NCI-H748 treated with DMSO at 0.1 percent for 48 hours (cell line): ENCODE measurements at places on chromosomes 4 and X.

DNA sequence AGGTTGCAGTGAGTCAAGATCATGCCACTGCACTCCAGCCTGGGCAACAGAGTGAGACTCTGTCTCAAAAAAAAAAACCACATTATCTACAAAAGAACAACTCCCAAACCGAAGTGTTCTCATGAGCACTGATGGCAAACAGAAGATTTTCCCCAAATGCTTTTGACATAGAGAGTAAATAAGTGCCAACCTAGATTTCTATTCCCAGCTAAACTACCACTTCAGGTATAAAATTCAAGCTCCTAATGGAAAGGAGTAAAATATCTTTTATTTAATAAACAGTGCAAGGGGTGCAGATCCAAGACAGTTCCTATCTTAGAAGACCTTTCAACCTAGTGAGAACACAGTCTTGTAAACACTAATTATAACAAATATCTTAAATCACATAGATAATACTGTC, 170.3 kb downstream of the TENM3 start:
- no peak for DNase-seq

GRCh38 chrX:112642349-112642748, 37.4 kb downstream of the LHFPL1 start:
- DNase-seq, result peak; percentile 2

- no peak for DNase-seq
Observed at GRCh38 chrX:45783002-45783401, 582.3 kb upstream of the DIPK2B start.

DNA sequence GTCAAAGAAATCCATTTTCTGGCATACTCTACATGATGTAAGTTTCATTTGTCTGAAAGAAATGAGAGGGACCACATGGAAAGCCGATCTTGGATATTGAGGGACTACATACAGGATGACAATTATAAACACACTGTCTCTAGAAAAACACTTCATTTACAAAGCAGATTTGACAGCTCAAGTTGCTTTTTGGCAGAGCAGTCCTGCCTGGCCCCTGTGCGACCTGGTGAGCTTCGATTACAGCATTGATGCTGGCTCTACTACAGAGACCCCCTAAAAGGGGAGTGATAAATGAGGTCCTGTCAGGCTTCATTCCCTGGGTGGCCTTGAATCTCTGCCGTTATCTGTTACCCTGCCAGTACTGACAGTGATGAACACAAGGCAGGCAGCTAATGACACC, 215.2 kb upstream of the NOCT start:
- no peak for DNase-seq

DNA sequence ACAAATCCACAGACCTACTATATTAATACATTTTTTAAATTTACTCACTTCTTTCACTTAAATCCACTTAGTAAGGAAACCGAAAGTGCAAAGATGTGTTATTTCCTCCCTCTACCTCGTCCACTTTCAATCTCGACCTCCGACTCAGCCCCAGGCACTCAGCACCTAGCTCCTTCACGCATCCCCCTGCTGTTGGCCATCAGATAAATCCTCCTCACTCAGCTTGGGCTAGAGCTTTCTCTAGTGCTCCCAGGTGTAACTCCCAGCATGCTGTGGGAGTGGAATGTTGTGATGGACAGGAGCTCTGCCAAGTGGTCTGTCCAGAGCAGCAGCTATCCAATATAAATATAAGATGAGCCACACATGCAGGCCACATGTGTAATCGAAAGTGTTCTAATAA, 26.7 kb upstream of the TEC start:
- no peak for DNase-seq

DNA sequence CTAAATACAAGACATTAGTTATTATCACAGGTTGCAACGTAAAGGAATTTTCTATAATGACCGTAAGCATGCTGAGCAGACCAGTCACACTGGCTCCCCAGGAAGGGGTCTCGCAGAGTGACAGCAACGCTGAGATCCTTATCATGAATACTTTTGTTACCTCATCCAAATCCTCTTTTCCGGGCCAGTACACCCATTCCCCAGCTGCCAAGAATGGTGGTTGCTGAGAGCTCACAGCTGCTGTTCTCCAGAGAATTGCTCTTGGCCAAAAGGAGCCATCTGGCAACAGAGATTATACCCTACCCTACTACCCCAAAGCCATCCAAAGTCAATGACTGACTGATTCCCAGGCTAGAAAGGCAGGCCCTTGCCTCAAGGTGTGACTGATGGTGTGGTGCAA, 91.6 kb downstream of the FUNDC1 start:
- DNase-seq, result no peak

DNA sequence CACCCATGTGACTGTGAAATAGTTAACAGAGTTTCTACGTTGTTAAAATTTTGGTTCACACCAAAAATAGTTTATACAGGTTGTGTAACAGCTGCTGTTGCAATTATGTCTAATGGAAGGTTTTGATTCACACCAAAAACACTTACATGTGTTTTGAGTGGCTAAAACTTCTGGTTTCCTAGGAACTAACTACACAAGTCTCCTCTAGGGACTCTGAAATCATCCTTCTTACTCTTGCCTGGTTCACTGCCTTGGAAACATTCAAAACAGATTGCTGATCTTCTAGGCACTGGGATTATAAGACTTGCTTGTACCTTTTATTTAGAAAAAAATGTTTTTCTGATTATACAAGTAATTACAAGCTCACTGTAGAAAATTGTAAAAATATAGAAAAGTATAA, 14.9 kb upstream of the MORC4 start:
- DNase-seq, result no peak

- no peak for DNase-seq
Observed at GRCh38 chr4:83075311-83076095, 39.0 kb downstream of the PLAC8 start.

DNA sequence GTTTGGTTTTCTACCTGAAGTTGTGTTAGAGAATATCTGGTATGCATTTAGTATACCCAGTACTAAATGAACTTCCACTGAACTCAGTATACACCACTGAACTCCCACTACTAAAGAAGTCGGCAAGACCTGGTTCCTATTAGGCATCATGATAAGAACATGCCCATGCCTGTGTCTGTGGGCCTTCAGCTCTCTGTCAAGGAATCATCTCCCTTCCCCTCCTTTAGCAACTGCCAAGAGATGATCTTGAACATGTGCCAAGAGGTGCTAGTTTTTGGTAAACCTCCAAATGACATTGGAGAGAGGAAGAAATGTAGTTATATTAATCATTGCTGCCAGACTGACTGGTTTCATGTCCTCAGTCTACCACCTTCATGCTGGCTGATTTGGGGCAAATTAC, 113.2 kb downstream of the ATP10D start:
- no peak for DNase-seq

DNA sequence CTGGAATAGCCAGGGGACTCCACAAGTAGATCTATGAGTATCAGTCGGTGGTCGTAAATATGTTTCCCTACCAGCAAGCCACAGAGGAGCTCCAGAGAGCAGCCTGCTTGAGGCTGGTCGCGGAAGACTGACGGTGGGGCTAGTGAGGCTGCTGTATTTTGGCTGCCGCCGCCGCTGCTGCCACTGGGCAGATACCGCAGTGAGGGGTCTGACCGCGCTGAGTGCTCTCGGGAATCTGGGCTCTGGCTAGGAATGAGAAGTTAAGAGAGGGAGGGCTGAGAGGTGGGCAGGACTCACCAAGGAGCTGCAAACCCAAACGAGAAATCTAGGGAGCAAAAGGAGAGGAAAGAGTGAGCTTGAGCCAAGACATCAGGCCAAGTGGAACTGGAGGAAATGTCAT, at the start of gene EXOC1L:
Gene EXOC1L (plus strand): TSS at position 157 of the 400 bp plus-strand sequence. CDS start 237 bp downstream, at position 394.
- no peak for DNase-seq

DNA sequence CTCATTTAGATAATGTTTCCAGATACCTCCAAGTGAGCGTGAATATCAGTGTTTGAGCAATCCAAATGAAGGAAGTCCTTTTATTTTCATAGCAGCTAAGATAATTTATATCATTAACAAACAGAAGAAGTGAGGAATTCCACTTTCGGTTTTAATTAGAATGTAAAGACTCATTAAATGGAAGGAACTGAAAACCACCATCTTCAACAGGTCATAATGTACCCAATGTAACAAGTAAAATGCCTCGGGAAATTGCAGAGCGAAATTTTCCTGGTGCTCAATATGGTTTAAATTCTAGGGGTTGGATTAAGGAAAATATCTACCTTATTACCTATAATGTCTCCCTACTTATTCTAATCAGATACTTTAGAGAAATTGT, 33.9 kb upstream of the SLC9A7 start:
- no peak for DNase-seq

DNA sequence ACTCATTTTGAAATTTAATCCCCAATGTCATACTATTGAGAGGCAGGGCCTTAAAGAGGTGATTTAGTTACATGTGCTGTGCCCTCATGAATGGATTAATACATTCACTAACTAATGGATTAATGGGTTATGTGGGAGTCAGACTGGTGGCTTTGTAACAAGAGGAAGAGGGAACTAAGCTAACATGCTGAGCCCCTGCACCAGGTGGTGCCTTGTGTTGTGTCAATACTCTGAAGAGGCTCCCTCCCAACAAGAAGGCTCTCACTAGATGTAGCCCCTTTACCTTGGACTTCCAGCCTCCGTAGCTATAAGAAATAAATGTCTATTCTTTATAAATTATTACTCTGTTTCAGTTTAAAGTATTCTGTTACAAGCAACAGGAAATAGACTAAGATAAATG, 411.9 kb upstream of the EMCN start:
- no peak for DNase-seq

DNA sequence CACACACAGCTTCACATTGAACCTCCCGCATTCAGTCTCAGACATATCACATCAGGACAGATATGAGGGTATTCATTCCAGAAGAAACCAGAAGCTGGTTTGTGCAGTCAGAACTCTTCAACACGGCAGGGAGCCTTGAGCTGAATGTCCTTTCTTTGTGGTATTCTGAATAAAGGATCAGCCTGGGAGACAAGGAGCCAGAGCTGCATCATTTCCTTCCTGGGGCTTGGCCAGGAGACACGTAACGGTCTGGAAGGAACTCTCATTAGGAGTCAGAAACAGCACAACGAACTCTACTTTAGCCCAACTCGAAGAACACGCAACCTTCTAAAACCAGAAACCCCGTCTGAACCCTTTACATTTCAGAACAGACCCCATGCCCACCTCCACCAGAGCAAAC, 46.4 kb downstream of the KDR start:
- no peak for DNase-seq
